Hematopoietic multipotent progenitor cell treated with erythropoietin and hydrocortisone succinate and interleukin-3 and kit ligand, for 6 days (in vitro differentiated cells): ENCODE measurements at places on chromosomes 2 and 18.

GRCh38 chr2:44955593-44956392 lies 14.3 kb downstream of the SIX3 start:
- DNase-seq = peak; percentile 84

DNA sequence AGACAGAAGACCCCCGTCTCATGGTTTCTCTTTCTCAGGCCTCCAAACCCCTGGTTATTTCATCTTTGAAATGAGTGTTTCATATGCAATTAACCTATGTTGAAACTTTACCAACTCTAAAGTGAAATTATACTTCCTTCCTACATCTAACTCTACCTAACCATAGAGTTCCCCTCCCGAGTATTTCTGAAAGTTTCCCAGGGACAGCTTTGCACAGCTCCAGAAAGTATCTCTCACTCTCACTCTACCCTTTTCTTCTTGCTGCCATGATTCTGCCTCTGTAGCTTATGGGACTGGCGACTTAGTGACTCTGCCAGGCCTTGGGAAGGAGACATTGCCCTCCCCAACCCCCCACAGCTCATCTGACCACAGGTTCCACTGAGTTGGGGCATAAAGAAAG lies 107.9 kb downstream of the B3GNT2 start:
- DNase-seq = peak; percentile 52

GRCh38 chr18:55559739-55560138 lies 28.3 kb downstream of the TCF4 start:
- DNase-seq = no peak

DNA sequence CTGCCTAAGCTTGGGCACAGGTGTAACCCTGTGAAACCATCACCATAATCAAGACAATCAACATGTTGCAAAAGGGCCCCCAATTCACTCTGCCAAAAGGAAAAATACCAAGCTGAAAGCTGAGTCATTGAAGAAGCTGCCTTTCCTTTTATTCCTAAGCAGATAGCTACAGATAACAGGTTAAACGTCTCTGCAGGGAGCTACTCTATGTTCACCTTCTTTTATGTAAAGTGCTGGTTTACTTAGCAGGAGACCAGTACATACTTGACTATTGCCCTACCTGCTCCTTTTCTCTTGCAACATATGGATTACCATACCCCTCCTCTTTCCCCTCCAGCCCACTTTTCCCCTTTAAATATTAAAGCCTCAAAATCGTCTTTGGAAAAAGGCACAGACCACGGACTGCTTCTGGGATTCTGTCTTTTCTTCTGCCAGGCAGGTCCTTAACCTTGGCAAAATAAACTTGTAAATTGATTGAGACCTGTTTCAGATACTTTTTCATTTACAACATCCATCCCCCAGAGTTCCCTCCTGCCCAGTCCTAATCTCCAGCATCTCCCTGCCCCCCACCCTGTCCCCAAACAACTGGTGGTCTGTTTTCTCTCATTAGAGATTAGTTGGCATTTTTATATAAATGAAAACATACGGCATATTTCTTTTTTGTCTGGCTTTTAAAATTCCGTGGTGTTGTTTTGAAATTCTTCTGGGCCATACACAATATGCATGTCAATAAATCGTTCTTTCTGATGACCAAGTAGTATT lies 37.8 kb upstream of the LDLRAD4 start:
- no peak for DNase-seq

DNA sequence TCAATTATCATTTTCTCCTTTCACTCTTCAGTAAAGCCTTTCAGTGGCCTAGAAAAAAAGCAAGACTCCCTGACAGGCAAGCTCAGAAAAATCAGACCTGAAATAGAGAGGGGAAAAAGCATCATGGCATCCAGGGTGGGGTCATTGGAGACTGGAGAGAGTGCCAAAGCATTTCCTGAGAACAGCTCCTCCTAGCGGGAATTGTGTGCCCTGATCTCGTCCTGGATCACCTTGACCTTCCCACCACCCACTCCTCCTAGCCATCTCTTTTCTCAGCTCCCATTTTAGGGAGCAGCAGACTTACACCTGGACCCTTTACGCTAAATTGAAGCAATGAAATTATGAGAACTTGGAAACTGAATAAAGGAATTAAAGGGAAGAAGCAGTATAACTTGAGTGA lies 176.6 kb downstream of the VWC2L start:
- DNase-seq = peak; percentile 5

DNA sequence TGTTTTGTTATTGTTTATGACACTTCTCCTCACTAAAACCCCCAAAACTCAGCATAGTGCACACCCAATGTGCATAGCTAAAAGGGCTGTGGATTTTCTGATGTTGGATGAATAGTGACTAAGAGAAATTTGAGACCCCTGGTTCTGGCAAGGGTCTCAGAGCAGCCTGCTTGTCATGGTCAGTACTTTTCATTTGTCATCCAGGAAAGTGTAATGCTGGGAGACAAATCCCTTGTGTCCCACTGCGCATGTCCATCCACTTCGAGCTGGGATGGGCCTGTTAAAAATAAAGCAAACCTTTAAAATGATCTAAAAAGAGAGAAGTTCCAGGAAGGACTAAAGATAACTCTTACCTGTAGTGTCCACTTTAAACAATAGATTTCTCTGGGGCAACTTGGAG lies 46.9 kb upstream of the LYPD1 start:
- DNase-seq = no peak

DNA sequence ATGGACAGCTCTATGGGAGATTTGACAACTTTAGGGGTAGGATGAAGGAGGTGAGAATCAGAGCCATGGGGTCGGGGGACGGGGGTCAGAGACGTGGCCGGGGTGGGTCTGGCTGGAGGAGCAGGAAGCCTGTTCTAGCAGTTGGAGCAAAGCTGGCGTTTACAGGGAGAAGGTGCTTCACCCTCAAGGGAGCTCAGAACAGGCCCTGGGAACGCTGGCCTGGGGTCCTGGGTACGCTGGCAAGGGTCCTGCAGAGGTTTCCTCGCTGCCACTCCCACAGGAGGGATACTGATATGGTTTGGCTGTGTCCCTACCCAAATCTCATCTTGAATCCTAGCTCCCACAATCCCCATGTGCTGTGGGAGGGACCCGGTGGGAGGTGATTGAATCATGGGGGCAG lies 205.0 kb upstream of the ARL4C start:
- DNase-seq = no peak

DNA sequence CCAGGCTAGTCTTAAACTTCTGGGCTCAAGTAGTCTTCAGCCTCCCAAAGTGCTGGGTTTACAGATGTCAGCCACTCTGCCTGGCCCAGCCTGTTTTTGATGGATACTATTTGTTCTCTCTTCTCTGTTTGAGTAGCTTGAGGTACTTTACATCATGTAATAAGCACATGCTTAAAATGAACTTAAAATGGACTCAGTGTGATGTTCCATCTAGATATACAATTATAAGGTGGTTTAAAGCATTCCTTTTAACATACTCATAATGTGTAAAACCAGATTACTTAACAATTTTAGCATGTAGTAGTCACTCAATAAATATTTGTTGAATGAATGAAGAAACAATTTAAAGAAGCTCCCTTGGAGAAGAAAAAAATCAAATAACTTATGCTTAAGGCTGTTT lies 9.6 kb downstream of the PTPRM start:
- DNase-seq = no peak

- DNase-seq = no peak
Measured at GRCh38 chr2:45452866-45453265, 158.2 kb downstream of the SRBD1 start.

GRCh38 chr2:199261936-199262335 lies 195.8 kb downstream of the SATB2 start:
- DNase-seq = no peak

- DNase-seq = no peak
Measured at GRCh38 chr18:24987303-24988252, 364.4 kb downstream of the ZNF521 start.

GRCh38 chr2:196925768-196926561 lies 542 bp downstream of the PGAP1 start:
- peak; percentile 7 for DNase-seq

DNA sequence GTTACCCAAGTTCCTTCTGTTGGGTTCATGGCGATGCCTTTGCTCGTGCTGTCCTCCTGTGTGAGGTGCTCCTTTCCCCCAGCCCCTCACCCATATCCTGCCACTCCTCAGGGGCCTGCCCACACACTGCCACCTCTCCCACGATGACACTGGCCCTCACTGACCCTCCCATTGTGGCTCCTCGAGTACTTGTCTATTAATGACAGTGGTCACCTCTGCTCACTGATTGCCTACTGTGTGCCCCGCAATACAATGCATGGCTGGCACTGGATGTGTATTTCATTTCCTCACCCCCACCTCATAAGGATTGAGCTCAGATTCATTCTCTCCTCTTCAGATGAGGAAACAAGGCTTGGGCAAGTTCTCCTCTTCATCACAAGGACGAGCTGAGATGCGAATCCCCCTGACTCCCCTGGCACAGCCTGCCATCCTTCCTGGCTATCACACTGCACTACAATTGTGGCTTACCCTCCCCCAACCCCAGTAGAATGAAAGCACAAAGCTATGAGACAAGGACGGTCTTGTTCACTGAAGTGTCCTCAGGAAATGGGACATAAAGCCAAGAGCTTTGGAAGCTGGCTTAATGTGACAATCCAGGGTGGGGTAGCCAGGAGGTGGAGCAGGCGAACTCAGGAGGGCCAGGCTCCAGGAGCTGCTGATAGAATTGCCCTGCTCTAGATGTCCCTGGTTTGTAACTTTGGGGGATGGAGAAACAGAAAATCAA lies 93.9 kb upstream of the RAB12 start:
- no peak for DNase-seq

- DNase-seq = no peak
Measured at GRCh38 chr2:59888015-59888414, 665.4 kb downstream of the BCL11A start.

- no peak for DNase-seq
Measured at GRCh38 chr2:67216103-67216502, 181.0 kb upstream of the ETAA1 start.

DNA sequence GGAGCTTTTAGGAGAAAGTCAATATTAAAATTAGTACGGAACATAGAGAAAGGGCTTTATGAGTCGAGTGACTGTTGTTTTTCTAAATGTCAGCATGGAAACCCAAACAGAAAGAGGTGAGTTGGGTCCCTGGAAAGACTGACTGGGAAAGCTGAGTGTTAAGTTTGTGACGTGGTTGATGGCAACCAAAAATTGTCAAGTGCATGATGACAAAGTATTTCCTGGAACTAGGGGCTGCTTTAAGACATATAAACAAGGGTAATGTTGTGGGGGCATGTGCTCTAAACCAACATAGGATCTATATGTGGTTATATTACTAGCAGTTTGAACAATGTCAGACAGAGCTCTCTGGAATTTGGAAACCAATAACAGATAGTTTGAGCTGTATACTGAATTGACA lies 50.9 kb upstream of the GPD2 start:
- no peak for DNase-seq
